Activated T-cell treated with anti-CD3 and anti-CD28 coated beads for 4 hours (primary cell): ENCODE measurements at places on chromosomes 5 and 9.

DNA sequence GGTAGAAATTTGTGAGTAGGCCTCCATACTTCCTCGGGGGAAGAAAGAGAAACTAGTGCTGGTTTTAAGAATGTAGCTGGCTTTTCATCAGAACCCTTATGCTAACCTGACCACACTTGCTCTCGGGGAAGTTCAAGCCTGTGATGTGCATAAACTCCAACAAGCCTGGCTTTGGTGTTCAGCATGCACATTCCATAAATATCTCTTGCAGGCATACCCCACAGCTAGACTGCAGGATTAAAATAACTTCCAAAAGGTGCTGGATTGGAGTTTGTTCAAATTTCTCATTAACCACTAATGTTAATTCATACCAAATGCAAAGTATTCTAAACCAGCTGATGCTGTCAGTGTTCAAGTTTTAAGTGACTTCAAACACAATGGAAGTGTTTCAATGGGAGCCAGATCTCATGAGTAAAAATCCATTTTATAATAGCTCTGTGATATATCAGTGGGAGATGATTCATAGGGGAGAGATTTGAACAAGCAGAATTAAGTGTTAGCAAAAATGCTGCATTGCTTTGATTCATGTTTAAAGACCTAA lies 79.4 kb downstream of the NPR3 start:
- DNase-seq, result no peak

DNA sequence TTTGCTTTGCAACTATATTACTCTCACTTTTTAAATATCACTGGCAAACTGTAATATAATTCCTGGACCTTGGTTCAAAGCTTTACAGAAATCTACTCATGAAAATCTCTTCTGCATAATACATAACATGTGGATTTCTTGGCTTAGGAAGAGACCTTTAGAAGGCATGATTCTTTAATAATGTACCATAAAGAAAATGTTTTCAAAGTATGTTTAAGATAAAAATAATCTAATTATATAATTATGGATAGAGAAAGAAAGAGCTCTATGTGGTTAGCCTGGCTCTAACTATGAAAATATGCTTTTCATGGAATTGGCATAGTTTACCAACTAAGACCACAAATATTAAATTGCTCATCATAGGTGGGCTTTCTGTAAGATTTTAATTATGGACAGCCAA lies 817.8 kb downstream of the TLE1 start:
- no peak for DNase-seq

DNA sequence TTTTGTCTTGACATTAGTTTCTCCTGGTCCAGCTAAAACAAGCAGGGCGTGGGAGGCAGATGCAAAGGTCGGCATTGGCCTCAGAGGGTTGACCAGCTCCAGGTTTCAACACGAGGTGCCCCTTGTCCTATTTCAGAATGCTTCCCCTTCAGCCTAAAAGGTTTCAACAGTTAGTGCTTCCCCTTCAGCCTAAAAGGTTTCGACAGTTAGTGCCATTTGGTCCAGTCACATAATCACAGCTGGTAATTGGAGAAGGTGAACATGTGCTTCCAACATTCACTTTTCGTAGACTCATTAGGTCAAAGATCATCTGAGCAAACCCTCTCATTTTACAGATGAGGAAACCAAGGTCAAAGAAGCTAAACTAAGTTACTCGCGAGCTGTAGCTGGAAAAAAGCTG lies 270.3 kb upstream of the MAP3K1 start:
- no peak for DNase-seq

DNA sequence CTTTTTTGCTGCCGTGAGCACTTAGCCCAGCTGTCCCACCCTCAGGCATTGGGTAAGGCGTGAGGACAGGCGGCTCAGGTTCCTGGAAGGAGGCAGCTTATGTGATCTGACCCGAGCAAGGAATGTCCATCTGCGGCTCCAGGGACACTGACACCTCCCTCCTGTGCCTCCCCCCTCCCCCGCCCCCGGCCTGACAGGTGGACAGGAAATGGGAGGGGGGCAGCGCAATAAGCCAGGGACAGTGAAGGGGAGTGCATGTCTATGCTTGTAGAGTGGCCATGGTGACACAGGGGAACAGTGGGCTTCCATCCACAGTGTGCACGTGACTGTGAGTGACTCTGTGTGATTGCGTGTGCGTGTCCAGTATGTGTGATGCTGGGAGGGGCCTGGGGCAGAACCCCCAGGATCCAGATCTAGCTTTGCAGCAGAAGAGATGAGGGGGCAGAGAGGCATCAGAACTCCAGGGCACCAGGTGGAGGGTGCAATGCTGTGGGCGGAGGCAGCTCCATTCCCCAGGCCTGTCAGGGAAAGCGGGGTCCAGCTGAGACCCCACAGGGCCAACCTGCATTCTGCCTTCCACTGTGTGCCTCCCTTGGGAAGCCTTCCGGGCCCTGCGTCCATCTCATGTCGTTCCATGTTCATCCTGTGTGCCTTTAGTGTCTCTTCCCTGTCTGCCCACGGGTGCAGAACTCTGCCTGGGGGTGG lies 30.5 kb downstream of the CNTFR start:
- DNase-seq, result no peak

GRCh38 chr5:168683247-168683926 lies 104.2 kb upstream of the PANK3 start:
- peak; percentile 15 for DNase-seq

DNA sequence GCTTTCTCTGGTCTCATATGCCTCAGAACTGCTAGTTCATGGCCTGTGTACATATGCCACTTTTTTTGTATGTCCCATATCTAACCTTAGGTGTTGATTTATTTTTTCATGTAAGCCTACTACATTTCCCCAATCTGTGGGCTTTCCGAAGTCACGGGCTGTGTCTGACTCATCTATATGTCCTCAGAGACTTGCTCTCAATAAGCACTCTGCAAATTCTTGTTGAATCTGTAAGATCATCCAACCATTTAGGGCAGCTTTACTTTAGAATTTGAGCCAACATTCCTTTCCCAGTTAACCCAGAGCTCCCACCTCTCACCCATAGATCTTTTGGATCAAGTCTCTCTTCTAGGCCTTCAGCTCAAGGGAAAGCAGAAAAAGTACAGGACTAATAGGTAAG lies 263.4 kb downstream of the SEC61B start:
- no peak for DNase-seq

DNA sequence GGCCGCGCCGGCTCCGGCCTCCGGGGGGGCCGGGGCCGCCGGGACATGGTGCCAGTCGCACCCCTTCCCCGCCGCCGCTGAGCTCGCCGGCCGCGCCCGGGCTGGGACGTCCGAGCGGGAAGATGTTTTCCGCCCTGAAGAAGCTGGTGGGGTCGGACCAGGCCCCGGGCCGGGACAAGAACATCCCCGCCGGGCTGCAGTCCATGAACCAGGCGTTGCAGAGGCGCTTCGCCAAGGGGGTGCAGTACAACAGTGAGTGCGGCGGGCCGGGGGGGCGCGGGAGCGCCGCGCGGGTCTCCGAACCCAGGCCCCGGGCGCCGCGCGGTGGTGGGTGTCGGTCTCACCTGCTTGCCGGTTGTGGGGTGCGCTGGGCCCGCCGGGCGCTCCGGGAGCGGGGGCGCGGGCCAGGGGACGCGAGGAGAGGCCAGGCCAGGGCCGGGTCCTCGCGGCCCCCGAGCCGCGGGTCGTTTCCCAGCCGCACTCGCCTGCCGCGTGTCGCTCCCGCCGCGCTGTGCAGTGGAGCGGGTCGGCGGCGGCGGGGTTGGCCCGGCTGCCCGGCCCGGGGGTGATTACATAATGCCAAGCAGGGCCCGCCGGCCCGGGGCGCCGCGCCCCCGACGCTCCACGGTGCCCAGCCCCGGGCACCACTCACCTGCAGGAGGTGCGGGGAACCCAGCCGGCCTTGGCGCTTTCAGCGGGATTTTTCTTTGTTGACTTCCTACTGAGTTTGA lies 492 bp downstream of the RABL6 start:
- peak; percentile 34 for DNase-seq

DNA sequence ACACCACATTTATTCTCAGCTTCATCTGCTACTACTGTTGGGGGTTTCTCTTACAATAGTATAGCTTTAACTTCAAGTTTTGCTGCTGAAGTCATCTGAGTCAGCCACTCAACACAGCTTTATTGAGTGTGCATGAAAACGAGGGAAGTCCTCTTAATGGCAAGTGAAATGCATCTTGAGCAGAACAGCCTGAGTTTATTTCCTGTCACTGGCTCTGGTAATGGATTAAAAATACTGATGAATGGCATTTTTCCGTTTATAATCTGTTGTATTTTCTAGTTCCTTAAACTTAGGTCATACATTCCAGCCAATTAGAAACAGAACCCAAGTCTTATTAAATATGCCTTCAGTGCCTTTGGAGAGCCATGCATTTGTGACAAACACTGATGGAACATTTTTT lies 238.6 kb downstream of the SLF1 start:
- no peak for DNase-seq

GRCh38 chr9:127990554-127990953 lies 9.8 kb upstream of the EEIG1 start:
- no peak for DNase-seq

DNA sequence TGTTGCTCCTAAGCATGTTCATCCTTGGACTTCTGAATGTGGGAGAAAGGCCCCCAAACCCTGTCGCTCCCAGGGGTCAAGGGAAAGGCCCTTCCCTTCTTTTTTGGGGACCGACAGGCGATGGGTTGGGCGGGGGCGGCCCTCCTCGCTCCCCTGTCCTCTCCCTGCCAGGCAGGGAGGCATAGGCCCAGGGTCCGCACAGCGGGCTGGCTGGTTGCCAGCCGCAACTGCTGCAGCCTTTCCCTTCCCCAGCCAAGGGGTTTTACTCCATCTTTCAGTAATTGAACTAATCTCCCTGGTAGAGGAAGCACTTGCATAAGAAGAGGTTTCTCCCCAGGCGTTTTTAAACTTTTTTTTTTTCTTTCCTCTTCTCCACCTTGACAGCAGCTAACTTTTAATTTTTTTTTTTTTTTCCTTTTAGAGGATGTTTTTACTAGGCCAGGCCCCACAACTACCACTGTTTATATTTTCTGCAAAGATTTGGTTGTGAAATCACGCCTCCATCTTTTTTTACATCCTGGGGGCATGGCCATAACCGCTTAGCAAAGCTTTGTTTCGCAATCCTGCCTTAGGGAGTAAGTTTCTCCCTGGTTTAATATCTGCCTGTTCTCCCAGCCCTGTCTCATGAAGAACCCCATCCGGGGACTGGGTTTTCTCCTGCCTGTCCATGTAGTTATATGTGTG lies 216.9 kb upstream of the ZNF608 start:
- no peak for DNase-seq

GRCh38 chr9:130689937-130690700 lies 3.5 kb upstream of the EXOSC2 start:
- DNase-seq, result no peak

DNA sequence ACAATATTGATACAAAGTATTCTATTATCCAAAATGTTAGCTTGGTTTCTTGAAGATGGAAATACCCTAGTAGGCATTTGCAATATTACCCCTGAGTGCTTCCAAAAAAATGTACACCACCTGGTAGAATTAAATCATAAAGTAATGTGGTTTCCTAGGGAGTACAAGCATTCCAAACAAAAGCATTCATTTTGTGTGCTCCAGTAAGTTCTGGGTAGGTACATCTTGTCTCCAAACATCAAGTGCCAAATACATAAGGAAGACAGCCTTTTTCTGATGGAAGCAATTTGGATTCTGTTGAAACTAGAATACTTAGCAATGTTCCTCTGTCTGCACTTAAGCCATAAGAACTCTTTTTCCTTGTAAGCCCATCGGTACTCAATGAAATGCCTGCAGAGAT lies 73.1 kb upstream of the IL7R start:
- DNase-seq, result no peak

- no peak for DNase-seq
These were observed 465.7 kb upstream of the RGMB start for GRCh38 chr5:98307811-98308210.

GRCh38 chr5:83844449-83845068 lies 123.9 kb upstream of the HAPLN1 start:
- no peak for DNase-seq

DNA sequence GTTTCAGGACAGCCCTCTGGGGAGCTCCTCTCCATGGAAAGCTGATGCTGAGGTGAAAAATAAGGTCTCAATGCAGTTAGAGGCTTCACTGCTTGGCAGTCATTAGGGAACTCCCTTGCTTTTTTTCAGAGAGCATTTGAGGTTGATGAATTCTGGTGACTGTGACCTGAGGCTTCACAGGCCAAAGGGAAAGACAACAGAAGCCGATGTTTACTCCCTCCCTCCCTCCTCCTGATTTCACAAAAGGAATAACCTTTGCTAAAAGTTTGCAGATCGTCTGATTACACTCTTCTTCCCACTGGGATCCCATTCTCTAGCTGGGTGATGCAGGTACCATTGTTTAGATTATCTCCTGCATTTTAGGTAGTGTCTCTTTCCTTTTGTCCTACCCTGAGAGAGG lies 329.4 kb downstream of the KIF4B start:
- DNase-seq, result no peak

DNA sequence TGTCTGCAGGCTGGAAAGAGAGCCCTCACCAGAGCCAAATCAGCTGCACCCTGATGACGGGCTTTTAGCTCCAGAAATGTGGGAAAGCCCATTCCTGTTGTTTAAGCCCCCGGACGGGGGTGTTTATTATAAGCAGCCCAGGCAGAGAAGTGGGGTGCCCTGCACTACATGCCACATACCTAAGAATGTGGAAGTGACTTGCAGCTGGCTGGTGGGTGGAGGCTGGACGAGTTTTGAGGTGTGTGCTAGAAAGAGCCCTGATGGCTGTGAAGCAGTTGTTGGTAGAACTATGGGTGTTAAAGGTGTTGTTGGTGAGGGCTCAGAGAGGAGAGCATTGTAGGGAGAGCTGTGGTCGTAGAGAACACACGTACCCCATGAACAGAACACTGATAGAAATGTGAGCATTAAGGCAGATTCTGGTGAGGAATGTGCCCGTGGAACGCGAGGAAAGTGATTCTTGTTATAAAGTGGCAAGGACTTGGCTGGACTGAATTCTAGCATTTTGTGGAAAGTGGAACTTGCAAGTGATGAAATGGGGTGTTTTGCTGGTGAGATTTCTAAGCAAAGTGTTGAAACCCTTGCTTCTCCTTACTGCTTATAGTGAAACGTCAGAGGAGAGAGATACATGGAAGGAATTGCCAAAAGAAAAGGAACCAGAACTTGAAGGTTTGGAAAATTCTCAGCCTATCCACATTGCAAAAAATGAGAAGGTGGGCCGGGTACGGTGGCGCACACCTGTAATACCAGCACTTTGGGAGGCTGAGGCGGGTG lies 38.9 kb downstream of the AHRR start:
- no peak for DNase-seq

GRCh38 chr9:107737987-107738743 lies 248.6 kb upstream of the KLF4 start:
- DNase-seq, result no peak

- DNase-seq, result no peak
These were observed 272.4 kb downstream of the CDK5RAP2 start for GRCh38 chr9:120307599-120307998.
